ENCODE measurements at places on chromosomes 5 and 9.

DNA sequence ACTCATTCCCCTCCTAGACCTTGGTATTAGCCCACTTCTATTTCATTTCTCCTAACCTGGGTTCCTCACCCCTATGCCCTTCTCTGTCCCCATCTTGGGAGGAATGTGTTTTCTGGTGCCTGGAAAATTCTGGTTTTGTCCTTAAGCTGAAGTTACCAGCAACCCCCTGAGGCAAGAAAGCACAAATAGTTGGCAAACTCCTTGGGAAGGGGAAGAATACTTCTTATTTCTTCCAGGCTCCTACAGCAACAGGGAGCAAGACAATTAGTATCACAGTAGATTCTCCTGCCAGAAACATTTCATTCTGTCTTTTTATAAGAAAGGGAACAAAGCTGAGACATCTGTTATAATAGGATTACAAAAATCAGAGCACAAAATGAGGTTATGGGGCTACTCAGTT, 142.5 kb downstream of the SNCAIP start:
- DNase-seq: no peak

DNA sequence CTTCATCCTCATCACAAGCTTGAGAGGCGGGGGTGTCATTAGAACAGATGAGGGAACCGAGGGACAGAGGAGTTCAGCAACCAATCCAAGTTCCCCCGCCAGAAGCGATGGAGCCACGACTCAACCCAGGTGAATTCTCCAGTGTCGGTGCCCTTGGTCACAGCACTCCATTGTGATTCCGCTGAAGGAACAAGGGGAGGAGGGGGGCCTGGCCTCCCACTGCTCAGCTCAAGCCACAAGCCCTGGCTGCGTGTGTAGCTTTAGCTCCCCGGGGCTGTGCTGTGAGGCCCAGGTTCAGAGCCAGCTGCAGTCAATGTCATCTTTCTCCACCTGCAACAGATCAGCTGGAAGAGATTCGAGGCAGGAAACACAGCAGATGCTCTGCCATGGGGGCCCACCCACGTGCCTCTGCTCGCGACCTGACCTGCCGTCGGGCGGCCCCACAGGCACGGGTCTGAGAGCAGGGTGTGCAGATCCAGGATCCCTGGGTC, 72.6 kb downstream of the GTF3C4 start:
- DNase-seq: no peak

- no peak for DNase-seq
Measured at GRCh38 chr5:34564710-34565235, 91.4 kb upstream of the RAI14 start.

GRCh38 chr9:75666856-75667554, 223.5 kb upstream of the PCSK5 start:
- DNase-seq: no peak

- DNase-seq: no peak
Measured at GRCh38 chr5:178340187-178340586, 107.6 kb upstream of the PHYKPL start.

DNA sequence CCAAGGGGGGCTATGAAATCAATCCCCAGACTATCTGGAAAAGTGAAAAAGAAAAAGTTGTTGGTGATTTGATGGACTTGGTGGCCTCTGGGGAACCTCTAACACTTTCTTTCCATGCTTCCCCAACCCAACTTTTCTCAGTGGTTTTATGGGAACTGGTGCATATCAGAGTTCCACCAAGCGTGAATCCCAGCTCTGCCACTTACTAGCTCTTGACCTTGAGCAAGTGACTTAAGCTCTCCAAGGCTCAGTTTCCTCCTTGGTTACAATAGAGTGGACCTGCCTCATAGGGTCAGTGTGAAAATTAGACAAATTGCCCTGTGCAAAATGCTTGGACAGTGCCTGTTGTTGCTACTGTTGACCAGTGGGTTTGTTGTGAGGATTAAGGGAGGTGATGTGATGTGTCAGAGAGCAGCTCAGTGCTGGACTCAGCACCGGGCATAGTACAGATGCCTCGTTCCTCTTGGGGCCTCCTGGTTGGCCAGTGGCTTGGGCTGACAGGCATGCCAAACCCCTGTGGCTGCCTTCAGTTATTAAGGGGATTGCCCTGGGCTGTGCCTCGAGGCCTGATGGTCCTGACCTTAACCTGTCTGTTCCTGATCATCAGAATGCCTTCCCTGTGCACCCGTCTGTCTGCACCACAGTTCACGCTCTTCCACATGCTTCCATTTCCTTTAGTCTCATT, 49.3 kb downstream of the COL15A1 start:
- no peak for DNase-seq

- DNase-seq: no peak
Measured at GRCh38 chr5:58794875-58795274, 212.0 kb downstream of the RAB3C start.

- no peak for DNase-seq
Measured at GRCh38 chr5:60829490-60830266, 14.4 kb downstream of the ELOVL7 start.

DNA sequence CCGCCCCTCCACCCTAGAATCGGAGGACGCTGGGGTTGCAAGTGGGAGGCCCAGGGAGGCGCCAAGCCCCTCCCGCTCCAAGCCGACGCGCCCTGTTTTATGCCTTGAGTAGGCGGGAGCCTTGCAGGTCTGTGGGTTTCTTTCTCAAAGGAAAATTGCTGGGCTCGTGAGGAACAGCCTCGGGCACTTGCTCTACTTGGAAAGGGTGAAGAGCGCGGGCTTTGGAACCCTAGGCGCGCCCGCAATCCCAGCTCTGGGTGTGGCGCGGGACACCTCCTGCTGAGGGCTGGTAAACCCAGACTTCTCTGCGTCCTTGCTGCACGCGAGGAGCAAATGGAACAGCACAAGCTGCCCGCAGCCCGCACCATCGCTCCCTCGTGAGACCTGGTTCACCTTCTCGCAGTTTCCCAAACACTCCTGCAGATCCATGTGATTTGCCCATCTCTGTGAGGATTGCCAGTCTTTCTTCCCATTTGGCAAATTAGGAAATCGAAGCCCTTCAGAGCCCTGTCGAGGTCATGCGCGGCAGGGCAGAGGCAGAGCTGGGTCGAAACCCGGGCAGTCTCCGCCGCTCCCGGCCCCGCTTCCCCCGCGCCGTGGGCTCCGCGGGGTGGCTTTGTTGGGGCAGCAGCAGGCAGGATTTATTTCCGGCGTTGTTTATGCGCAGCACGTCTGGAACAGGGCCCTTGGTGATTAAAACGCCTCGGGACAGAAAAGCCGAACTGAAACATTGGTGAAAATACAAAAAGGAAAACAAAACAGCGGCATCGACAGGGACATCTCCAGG, 98.4 kb upstream of the CPLX2 start:
- no peak for DNase-seq

DNA sequence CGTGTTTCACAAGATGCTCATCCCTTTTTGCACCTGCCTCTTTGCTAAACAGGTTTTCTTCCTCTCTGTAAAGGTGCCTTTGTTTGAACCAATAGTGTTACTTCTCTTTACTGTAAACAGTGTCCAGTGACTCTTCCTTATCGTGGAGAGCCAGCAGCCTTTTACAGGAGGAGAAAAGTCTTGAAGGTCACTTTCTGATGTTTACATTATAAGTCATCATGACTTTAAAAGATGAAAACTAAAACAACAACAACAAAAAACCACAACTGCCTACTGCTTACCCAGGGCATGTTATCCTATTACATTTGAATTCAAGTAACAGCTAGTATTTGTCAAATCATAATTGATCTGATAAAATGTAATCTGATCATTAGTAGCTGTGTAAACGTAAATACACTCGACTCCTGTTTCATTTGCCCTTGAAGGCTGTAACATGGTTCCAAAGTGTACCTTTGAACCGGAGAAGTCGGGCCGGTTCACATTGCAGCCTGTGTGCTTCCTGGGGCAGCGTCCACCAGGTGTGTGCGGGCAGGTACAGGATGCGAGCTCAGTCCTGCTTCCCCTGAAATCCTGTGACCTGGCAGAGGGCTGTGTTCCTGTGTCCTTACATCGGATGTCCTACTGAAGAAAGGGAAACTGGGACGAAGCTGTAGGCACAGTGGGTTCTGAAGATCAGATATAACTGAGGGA, 118.1 kb downstream of the C9orf152 start:
- DNase-seq: no peak

GRCh38 chr9:133928248-133928764, 63.8 kb downstream of the VAV2 start:
- no peak for DNase-seq

GRCh38 chr5:15009420-15009819, 137.8 kb upstream of the ANKH start:
- DNase-seq: no peak

DNA sequence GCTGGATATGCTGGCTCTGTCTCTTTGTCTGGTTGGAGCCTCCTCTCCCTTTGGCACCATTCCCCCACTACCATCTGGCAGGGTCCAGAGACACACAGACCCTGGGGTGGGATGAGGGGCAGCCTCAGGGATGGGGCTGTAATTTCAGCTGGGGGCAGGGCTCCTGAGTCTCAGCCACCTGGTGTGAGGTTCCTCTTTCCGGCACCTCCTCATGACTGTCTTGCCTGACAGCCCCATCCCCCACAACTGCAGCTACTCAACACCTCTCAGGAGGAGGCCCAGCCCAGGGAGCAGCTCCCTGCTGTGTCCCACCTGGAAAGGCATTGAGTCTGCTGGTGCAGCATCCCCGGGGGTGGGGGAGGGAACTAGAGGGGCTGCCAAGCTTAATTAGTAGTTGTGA, 11.7 kb upstream of the RPS14 start:
- DNase-seq: no peak

- no peak for DNase-seq
Measured at GRCh38 chr9:106478312-106478711, 384.7 kb upstream of the ZNF462 start.

GRCh38 chr5:43129161-43129560, 8.4 kb downstream of the ZNF131 start:
- DNase-seq: no peak

DNA sequence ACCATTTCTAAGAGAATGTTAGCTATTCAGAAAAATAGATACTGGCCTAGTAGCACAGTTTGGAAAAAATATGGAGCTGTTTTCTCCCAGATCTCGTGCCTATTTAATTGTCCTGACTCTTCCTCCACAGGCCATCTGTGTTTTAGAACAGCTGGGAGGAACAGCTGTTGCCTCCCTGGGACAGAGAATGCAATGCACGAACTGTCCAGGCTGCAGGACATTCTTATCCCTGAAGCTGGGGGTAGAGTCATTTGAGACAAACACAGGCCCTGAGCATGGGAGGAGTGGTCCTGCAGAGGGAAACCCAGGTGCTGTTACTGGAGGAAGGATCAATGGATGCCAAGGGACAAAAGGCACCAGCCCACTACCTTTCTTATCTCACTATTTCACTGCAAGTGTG, 20.9 kb upstream of the SPARC start:
- peak; percentile 57 for DNase-seq

DNA sequence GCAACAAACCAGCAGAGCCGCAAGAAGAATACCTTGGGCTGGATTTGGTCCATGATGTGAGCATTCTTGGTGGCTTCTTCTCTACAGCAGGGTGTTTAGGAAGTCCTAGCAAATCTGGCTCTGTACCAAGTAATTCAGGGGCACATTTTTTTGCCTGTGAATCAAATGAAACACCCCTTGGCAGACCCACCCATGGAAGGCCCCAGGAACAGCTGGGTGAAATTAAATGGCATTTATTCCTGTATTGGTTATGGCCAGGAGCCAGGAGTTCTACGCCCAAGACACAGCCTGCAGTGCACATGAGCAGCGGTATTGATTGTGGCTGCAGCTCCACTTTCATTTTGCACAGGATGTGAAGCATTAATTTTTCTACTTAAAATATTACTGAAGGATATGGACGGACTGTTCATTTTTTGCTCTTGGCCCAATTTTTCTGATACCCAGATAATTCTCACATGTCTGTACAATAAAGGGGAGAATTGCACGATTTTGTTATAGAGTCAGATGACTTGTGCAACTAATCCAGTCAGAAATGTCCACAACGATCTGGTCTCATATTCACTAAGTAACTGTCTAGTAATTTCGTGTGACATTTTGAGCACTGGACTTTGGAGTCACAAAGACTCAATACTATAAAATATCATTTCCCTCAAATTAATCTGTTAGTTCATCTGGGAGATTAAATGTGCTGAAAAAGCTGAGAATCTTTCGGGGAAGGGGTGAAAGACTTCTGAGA, 120.7 kb upstream of the APC start:
- DNase-seq: no peak

GRCh38 chr5:18686253-18686652, 1052.0 kb downstream of the TAF11L14 start:
- no peak for DNase-seq

- DNase-seq: no peak
Measured at GRCh38 chr5:57911438-57911837, 428.8 kb upstream of the ACTBL2 start.

DNA sequence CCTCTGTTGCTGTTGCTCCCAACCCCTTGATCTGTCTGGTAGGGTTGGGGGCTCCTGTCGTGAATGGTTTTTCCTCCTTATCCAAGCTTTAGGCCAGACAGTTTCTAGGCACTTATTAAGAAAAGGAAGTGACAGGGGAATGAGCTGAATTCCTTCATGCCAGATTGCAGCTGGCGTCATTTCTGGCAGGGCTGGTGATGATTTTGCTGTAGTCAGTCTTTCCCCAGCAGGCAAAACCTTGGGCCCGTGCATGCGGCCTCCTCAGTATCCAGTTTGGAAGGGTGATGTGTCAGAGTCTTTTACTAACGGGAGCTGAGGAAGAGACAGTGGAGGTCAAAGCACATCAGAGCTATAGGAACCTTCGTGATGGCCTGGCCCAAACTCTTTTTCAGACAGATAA, 58.8 kb downstream of the COL27A1 start:
- DNase-seq: no peak

DNA sequence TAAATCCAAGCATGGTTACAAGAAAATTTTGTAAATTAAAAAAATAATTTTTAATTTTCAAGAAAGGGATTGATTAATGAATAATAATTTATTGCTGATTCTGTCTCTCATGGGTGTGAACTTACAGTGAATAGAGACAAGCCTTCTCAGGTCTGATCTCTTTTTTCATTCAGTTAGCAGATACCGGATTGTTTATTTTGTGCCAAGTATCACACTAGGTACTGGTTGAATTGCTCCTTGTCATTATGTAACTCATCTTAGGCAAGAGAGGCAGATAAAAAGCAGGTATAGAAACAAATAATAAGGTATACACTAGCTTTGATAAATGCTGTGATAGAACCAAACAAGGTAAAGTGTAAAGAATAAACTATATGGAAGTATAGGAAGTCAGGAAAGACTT, 283.3 kb downstream of the PJA2 start:
- DNase-seq: no peak

DNA sequence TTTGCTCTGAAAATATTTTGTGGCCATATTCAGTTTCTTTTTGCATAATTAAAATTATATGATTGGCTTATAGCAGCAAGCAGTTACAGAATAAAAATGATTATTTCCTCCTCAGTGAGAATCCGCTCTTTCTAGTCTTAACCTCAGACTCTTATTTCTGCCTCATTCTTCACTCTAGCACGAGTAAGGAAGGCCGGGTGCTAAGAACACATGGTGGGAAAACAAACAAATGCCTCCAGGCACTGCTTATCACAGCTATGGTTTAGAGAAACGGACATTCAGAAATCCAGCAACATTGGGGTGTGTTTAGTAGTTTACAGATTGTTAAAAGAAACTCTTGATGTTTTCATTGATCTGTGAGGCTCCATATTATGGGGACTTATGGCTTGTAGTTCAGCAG, 168.7 kb downstream of the KDM4C start:
- no peak for DNase-seq

GRCh38 chr9:30015073-30015472, 2369.4 kb upstream of the ACO1 start:
- DNase-seq: no peak

Measured in SK-N-DZ (cell line).